ENCODE measurements at places on chromosomes 4 and X.

DNA sequence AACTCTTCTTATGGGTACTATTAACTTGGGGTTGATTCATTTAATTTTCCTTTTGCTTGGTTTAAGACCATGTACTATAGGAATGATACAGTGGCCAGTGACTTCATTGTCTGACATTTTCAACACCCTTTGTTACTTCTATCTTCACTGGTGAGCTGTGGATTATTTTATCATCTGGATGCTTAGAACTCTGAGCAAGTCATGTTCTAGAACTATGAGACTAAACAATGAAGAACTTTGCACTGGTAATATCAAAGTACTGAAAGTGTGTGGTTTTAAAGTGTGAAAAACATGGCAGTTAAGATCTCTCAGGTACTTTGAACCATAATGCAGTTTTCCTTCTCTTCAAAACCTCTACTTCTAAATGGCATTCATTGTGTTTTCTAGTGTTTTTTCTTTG is 47.8 kb downstream of the MAP7D3 start:
- DNase-seq, result no peak

DNA sequence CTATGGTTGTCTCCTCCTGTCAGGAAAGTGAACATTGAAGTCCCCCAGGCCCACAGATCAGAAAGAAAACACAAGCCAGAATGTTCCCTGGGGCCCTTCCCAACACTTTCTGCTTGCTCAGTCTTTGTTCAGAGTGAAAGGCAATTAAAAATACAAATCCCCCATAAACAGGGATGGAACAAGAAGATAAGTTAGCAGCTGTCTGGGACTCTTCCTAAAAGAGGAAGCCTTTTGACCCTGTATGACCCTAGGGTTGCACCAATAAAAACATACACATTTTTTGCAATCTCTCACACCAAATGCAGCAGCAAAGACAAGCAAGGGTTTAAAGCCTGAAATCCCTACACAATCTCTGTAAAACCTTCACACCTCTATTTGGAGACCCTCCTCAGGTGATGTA is 22.6 kb downstream of the IRF2 start:
- DNase-seq, result no peak

- DNase-seq, result peak; percentile 3
These were observed 86.3 kb downstream of the EGF start for GRCh38 chr4:109998867-109999584.

DNA sequence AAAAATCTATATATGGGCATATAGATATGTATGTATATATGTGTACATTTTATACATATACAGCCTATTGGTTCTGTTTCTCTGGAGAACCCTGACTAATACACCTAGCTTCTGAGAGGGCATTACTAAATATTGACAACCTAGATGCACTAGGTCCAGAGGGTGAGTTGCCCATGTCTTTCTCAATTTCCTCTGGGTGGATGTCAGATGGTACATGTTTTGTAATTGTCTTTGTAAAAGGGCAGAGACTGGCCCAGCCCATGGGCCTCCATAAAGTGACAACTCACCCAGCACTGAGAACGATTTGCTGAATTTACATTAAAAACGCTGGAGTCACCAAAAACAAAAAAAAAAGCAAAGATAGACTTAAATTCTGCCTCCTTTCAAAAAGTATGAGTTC is 198.5 kb upstream of the FAM241A start:
- DNase-seq, result no peak

- no peak for DNase-seq
These were observed 7.8 kb upstream of the FAM149A start for GRCh38 chr4:186096681-186097165.

DNA sequence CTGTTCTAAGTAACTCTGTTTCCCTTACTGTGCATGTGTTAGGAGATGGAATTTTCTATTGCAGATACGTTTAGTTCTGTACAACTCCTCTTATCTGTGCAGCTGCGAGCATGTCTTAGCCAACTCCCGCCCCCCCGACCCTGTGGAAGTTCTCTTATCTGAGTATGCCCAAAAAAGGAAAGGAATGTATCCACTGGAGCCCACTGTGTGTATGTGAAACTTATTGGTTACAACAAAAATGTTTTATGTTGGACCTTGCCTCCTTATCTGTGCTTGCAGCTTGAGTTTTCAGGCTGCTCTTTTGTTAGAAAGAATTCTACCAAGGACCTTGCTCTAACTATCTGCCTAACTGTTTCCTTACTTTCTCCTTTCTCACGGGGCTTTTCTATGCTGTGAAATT is 24.2 kb upstream of the DCAF8L2 start:
- no peak for DNase-seq

GRCh38 chrX:1434871-1435240 is 17.9 kb downstream of the ASMTL start:
- no peak for DNase-seq

DNA sequence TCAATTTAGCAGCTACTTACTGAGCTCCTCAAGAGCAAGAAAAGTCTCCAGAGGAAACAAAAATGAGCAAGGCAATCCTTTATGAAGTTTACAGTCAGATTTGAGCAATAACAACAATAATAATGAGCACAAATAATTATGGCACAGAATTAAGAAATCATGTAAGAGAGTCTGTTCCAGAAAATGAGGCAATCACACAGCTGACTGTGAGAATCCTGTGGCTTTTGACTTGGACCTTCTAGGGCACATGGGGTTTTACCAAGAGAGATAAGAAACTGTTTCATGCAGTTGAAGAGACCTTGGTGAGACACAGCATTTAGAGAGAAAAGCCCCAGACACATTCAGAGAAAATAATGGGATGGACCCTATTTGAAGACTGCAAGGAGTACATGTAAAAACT is 362.6 kb upstream of the MAGEB2 start:
- DNase-seq, result no peak

- no peak for DNase-seq
These were observed 6.1 kb upstream of the HCCS start for GRCh38 chrX:11105080-11105479.

DNA sequence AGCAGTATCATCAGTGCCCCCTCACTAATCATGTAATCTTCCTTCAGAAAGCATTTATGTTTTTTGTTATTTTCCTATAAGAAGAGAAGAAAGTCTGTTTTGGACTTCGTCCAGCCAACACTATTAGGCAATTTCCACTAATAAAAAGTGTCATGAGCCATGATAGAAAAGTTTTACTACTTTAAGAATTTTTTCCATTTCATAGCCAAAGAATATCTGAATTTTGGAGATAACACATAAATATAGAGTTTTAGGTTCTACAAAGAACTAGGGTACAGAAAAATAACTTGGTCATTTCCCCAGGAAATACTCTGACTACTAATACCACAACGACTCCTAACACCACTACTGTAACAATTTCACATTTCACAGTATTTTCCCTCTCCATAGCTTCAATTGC is 41.8 kb upstream of the VEGFC start:
- no peak for DNase-seq

GRCh38 chr4:2482693-2483092 is 13.8 kb downstream of the RNF4 start:
- no peak for DNase-seq

DNA sequence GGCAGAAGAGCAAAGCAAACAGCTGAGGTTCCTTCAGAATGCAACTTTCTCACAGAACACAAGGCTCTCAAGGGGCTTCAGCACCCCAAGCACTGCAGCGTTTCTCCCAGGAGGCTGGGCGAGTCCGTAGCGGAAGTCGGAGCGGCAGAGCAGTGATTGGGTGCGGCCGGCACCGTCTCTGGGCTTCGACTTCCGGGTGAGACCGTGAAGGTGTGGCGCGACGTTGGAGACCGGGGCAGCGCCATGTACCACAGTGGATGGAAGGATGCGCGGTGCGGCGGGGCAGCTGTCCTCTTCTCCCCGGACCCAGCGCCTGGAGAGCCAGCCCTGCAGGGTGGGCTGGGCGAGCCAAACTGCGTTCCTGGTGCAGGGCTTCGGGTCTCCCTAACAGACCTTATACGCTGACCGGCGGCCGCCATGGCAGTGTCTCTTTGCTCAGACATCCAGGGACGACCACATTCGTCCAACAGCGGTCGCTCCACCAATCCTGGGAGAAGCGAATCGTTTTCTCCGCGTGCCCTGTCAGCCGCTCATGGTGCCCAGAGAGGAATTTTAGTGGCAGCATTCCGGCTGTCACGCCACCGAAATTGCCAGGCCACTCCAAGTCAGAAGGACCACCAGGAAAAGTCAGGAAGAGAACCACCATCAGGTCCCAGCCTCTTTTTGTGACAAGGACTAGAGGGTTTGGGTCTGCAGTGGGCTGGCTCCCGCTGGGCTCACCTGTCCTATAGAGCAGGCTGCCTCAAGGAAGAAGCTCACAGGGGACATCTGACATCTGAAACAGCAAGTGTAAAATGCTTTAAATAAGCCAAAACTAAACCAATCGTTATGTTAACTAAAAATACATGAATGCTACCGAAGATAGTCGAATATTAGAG is 20.5 kb downstream of the TRIM61 start:
- peak; percentile 50 for DNase-seq

DNA sequence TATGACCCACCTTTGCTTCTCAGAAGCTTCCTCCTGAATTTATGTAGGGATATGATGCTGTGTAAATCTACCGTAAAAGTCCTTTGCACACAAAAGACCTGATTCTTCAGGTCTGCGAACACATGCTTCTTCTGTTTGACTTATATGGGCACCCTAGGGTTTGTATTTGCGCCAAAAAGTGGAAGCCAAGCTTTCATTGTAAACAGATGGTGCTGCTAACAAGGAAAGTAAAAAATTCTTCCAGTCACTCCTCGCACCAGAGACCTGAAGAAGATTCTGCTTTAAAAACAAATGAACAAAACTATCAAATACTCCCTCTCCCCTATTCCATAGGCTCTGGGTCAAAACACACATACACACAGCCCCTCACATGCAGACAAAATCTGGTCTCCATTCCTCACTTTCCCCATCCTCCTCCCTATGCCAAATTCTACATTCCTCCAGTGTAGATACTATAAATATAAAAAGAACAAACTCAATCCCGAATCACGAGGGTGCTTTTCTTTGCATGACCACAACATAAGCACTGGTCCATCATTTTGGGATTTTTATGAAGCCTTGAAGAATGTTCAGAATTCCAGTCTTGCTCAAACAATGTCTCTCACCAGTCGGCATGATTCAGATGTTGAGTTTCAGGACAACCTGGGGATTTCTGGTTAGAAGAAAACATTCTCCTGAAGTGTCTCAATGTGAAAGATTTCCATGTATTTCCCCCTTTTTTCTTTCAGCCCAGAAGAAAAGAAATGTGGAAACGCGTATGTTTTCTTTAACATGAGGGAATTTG is 125.1 kb downstream of the PALLD start:
- no peak for DNase-seq

GRCh38 chr4:174460684-174461083 is 61.6 kb downstream of the HPGD start:
- no peak for DNase-seq

- DNase-seq, result no peak
These were observed 12.8 kb downstream of the CTBP1 start for GRCh38 chr4:1236103-1236641.

GRCh38 chr4:185693548-185694215 is 118.3 kb downstream of the SORBS2 start:
- DNase-seq, result no peak

DNA sequence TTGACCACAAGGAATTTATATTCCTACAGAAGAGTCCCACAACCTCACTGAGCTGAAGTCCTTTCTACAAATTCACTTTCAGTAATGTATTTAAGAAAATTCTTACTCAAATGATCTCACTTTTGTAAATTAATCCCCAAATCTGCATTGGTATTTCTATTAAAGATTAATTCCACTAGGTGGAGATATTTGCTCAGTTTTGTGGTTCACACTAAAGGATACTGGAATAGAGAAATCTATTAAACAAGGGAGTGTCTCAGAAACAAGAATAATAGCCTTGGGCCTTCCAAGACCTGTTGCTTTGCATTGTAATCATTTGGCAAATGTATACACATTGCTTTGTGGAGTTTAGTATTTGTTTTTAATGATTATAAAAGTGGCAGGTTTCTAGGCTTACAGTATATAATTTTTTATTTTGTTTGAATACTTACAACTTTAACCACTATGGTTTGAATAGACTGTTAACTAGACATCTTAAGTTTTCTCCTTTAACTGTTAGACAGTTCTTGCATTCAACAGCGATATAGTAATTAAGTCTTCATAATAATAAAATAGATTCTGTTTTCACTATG is 25.9 kb downstream of the CFAP299 start:
- DNase-seq, result no peak

DNA sequence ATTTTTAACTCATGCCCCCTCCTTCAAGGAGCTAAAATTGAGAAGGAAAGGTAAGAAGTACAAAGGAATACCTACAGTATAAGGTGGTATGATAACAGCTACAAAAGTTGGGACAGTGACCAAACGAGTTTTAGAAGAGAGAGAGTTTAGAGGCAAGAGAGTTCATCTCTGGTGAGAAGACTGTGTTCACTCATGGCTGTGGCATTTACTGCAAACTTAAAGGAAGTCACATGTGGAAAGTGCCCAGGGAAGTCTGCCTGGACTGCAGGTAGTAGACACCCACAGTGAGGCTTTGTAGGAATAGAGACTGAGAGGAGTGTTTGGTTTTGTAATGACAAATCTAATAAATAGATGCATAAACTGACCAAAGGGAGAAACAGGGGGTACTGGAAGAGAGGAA is 493.5 kb downstream of the IL15 start:
- no peak for DNase-seq

DNA sequence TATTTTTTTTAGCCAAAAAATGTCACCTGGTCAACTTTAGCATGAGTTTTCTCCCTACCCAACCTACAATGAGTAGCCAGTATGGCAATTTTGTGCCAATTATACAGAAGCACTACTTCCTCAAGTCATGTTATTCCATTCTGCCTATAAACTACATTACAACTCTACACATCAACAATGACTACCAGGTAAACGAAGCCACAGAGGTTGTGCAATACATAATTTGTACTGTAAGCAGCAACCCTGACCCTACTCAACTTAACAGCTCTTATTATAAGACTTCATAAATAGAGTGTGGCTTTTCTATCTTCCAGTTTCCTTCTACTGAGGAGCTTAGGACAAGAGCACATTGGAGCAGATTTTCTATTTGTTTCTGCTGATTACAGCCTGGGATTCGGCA is 160.5 kb downstream of the HS3ST1 start:
- DNase-seq, result no peak

DNA sequence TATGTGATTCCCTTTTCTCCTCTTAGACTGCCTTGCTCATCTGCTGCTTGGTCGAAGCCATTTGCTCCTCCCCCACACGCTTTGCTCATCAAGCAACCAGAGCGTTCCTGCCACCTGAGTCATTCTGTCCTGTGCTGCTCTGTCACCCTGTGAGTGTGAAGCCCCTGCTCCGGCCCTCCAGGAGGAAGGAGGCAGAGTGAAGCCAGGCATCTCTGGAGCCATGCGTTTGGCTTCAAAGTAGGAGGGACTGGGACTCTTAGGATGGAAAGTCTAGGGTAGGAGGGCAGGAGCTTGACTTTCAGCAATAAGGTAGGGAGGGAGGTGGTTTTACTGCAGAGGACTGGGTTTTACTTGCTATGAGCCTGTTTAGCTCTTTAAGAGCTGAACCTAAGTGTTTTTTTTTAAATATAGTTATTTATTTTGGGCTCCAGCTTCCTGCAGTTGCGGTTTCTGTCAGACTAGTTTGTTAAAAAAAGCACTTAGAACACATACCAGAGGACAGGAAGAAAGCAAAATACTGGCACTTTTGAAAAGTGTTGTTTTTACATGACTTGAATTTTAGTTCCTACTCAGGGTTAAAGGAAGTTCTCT is 63.6 kb downstream of the SPINK2 start:
- peak; percentile 49 for DNase-seq
